Activated naive CD4-positive, alpha-beta T cell treated with anti-CD3 and anti-CD28 coated beads, Interleukin-2, amount 10 ng/mL, durations not matched to agents 7 days and 5 days (primary cell): ENCODE measurements at places on chromosomes 5 and 9.

DNA sequence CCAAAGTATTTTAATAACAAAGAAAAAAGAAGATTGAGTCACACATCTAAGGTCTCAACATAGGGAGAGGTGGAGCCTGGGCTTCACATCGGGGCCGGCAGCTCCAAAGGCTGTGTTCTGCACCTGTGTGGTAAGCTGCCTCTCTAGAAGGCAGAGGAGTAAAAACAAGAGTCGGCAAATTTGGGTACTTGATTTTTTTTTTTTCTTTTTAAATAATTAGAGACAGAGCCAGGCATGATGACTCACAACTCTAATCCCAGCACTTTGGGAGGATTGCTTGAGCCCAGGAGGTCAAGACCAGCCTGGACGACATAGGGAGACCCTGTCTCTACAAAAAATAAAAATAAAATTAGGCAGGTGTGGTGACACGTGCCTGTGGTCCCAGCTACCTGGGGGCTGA, 4.7 kb downstream of the URM1 start:
- no peaks in the 10 kb centered on the region for H3K27me3 ChIP-seq
- H3K36me3 ChIP-seq, result peaks cover 16% of the 10 kb centered on the region
- no peak overlapping the region for H3K27ac ChIP-seq
- no peak overlapping the region for H3K4me3 ChIP-seq

GRCh38 chr9:133581011-133581410, 28.2 kb downstream of the FAM163B start:
- H3K4me1 ChIP-seq, result peaks cover 6% of the 10 kb centered on the region
- peaks cover 86% of the 10 kb centered on the region for H3K27me3 ChIP-seq
- no peak overlapping the region for H3K4me3 ChIP-seq

- DNase-seq, result no peak
- no peak overlapping the region for H3K4me3 ChIP-seq
- no peaks in the 10 kb centered on the region for H3K4me1 ChIP-seq
- no peaks in the 10 kb centered on the region for H3K27me3 ChIP-seq
- no peaks in the 10 kb centered on the region for H3K36me3 ChIP-seq
Observed at GRCh38 chr9:135321580-135321979, 158.0 kb upstream of the PPP1R26 start.

DNA sequence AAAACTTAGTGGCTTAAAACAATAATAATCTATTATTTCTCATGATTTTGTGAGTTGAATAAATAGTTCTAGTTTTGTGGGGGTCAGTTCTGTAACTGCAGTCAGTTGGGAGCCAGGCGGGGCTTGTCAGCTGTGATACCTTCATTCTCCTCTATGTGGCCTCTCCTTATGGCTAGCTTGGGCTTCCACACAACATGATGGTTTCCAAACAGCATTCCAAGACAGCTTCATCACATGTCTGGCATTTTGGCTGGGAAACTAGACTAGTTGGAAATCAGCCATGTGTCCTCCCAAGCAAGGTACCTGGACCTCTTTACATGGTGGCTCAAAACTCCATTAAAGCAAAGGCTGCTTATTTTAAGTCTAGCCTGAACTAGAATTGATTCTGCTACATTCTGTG, 61.4 kb upstream of the RANBP3L start:
- H3K36me3 ChIP-seq, result no peaks in the 10 kb centered on the region
- H3K4me3 ChIP-seq, result no peak overlapping the region
- no peaks in the 10 kb centered on the region for H3K4me1 ChIP-seq
- no peaks in the 10 kb centered on the region for H3K27me3 ChIP-seq
- DNase-seq, result no peak
